ENCODE measurements at places on chromosomes 7 and 10.
A peak's percentile ranks its signal among the peaks of the same experiment; 100 is the strongest.

- DNase-seq = peak; percentile 75
These were observed 301.3 kb downstream of the RNLS start for GRCh38 chr10:88281592-88282347.

DNA sequence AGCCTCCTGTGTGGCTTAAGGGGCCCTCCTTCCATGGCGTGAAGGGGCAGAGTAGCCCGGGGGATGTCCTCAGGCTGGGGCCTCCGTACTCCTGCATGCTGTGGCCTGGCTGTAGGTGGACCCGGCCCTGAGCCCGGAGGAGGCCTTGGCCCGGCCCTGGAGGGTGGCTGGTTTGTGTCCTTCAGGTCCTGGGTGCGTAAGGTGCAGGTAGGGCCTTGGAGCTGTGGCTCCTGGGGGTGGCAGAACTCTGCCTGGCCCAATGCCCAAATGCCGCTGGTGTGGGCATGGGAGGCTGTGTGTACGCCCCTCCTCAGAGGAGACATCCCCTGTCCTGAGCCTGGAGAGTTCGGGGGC lies 26.9 kb upstream of the AMZ1 start:
- no peak for DNase-seq

DNA sequence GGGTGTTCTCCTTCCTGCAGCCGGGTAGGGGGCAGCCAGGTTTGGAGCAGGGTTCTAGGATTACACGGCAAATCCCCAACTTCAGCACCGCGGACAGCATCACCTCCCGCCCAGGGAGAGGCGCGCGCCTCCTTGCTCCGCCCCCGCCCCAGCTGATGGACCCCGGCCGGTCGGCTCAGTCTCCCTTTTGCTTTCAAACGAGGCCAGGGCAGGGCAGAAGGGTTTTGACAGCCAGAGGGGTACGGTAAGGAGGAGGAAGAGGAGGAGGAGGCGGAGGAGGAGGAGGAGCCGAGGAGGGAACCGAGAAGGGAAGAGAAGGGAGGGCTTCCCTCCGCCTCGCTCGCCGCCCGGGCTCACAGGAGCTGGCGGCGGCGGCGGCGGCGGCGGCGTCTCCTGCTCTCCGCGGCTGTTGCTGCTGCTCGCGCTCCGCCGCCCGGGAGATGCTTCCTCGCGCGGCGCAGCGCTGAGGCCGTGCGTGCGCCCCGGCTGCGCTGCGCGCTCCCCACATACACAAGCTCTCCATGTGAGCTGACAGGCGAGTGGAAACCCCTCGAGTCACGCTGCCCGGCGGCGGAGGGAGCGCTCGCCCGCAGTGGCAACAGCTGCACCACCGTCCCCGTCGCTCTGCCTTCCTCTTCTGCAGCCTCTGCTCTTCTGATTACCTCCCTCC lies 615 bp upstream of the CNTNAP2 start:
- peak; percentile 6 for DNase-seq

- DNase-seq = no peak
These were observed 70.4 kb upstream of the ITPRID1 start for GRCh38 chr7:31443457-31443856.

DNA sequence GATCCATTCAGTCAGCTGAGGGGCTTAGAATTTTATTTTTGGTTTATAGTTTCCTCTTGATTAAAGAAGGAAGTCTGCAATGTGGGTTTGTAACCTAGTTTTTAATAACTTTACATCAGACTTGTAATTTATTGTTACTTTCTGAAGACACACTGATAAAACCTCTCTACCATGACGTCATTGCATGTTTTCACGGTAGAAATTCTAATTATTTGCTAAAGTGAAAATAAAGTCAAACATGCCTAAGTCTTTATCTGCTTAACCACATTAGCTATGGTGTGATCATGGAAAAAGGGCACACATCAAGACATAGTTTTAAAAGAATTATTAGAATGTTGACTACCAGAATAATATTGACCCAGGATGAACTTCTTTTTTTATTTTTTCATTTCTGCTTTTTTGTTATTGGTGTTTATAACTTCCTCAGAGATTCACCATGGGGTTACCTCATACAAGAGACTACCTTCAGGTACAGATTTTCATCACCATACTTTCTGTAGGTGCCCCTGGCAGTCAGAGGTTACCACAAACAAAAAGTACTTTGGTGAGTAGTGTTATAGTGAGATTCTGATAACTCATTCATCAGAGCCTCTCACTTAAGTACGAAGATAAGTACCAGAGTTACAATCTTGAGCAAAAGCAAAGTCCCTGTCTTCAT lies 7.0 kb upstream of the PANK1 start:
- no peak for DNase-seq

- no peak for DNase-seq
These were observed 4.7 kb upstream of the CYP17A1 start for GRCh38 chr10:102841827-102842345.

- no peak for DNase-seq
These were observed 224.7 kb upstream of the SH2B2 start for GRCh38 chr7:102061981-102062390.

GRCh38 chr10:103954543-103954942 lies 12.4 kb upstream of the SLK start:
- DNase-seq = no peak

- DNase-seq = no peak
These were observed 1285.2 kb downstream of the GATA3 start for GRCh38 chr10:9339716-9340115.

DNA sequence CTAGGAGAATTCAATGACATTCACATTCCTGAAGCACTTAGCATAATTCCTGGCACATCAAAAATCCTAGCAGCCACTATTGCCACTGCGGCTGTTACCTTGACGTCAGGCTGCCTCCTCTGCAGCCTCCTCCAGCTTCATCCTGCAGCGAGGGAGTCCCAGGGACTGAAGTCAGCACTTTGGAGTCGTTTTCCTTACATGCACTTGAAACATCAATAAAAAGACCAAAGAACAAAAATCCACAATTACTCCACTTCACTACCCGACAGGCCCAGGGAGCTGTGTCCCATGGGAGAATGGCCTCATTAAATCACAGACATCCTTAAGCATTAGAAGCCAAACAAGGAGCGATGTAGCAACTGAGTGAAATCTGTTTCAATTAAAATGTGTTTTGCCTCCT lies 48.6 kb upstream of the NANOS1 start:
- no peak for DNase-seq

GRCh38 chr7:1029637-1030443 lies 14.5 kb upstream of the GPR146 start:
- no peak for DNase-seq

DNA sequence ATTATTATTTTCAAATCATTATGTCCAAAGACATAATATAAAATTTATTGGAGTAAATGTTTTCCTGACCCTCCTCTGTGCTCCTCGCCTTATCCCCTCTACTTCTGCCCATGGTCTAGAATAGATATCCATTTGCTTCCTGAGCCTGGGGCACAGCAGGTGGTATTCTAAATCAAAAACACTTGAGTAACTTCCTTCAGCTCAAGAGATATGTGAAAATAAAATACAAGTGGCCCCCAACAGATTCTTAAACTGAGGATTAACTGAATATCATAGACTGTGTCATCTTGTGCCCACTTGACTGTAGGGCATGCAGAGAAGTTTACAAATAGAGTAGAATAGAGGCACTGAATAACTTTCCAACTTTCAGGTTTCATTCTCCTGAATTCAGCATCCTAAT lies 59.1 kb downstream of the HGF start:
- DNase-seq = no peak

DNA sequence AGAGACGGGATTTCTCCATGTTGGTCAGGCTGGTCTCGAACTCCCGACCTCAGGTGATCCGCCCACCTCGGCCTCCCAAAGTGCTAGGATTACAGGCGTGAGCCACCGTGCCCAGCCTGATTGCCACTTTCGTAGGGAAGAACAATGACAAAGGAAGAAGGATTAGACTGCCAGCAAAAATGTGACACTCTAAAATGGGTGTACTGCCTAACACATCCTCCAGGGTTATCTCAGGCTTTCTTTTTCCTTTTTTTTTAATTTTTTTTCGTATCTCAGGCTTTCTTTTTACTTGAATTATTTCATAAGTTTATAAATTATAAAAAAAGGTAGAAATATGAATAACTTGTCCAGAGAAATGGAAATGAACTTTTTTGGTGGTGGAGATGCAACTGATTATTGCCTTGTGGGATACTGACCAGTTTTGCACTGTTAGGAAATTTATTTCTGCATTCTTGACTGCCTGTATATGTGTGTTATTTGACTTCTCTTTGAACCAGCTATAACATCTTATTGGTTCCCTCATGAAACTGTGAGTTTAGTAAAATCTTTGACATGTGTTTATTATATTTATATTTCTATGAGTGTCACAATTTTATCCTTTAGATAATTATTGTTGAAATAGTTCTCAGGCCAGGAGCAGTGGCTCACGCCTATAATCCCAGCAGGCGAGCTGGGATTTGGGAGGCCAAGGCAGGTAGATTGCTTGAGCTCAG lies 56.8 kb downstream of the XRCC2 start:
- no peak for DNase-seq

GRCh38 chr7:98467570-98468312 lies 66.9 kb upstream of the BAIAP2L1 start:
- DNase-seq = no peak

- no peak for DNase-seq
These were observed 194.8 kb downstream of the ABCA13 start for GRCh38 chr7:48366096-48366495.

GRCh38 chr10:6212806-6213205 lies 10.1 kb downstream of the PFKFB3 start:
- DNase-seq = no peak

DNA sequence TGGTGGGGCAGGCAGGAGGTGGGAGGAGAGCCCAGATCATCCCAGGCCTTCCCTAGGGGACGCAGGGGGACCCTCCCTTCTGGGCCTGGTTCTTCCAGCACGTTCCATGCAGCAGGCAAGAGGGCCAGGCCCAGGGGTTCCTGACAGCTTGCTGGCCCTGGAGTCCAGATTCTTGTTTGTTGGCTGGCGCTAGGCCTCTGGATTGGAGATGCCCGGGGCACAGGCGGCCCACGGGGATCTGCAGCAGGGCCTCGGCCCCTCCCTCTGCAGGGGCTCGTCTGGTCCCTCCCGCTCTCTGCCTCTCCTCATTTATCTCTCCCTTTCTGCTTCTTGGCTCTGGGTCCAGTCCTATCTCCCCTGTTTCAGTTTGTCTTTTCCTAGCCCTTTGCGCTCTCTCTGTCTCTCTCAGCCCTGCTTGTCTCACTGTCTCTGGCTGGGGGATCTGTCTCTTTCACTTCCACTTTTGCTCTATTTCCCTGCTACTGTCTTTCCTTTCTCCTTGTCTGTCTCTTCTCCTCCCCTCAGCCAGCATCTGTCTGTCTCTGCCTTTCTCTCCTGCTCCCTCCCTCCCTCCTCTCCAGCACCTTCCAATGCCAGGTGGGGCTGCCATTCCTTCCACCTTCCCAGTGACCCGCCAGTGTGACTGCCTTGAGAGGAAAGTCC lies 1.1 kb upstream of the AQP1 start:
- DNase-seq = no peak

DNA sequence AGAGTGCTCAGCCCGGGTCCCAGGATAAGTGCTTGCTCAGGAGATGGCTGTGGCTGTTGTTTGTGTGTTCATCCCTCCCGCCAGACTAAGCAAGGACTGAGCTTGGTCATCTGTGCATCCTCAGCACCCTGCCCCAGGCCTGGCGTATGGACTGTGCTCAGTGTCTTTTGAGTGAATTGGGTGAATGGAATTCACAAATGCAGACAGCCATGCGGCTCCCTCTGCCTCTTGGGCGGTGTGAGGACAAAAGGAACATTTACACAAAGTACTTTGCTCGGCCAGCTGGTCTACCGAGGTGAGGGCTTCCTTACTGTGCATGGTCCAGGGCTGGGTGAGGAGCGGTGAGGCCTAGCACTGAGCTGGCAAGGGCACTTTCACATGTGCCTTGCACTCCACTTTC lies 120.2 kb downstream of the CDH23 start:
- DNase-seq = no peak

GRCh38 chr7:30984359-30985107 lies 20.8 kb downstream of the GHRHR start:
- DNase-seq = no peak

DNA sequence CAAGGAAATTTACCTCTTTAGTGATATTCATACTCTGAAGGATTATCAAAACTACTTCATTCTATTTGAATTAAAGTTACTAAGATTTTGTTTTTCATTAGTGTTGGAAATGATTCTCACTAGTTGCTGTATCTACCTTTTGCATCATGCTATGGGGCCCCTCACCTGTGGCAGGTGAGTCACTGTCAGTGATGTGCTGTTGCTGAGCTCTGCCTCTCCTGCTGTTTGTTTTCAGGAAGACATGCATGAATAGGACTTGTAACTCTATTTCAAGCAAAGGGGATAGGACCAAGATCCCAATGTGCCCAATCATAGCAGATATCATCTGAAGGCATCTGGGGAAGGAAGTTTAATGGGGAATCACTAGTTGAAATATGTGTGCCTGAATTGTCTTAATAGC lies 57.4 kb upstream of the AGR3 start:
- DNase-seq = no peak

- no peak for DNase-seq
These were observed 430.4 kb downstream of the GRID1 start for GRCh38 chr10:85936161-85936560.

DNA sequence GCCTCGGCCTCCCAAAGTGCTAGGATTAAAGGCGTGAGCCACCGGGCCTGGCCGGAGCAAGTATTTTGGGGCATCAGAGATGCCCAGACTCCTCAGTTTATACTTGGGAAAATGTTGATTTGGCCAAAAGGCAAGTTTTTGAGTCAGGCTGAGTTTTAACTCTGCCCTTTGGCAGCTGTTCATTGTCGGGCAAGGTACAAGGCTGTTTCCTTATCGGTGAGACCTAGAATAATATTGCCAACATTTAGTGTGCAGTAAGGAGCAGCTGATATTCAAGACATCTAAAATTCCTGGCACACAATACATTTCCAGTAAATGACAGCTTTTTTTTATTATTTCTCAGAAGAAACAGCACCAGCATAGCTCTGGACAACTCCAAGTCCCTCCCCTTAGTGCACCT lies 147.6 kb upstream of the C7orf33 start:
- no peak for DNase-seq

- DNase-seq = no peak
These were observed 24.9 kb upstream of the UTF1 start for GRCh38 chr10:133205146-133205545.

- no peak for DNase-seq
These were observed 88.8 kb upstream of the TMEM26 start for GRCh38 chr10:61541960-61542359.

Measured in skeletal muscle cell (primary cell).